ENCODE measurements at places on chromosomes 16 and 17.

- DNase-seq = no peak
These were observed 26.5 kb downstream of the STAT3 start for GRCh38 chr17:42361781-42362186.

DNA sequence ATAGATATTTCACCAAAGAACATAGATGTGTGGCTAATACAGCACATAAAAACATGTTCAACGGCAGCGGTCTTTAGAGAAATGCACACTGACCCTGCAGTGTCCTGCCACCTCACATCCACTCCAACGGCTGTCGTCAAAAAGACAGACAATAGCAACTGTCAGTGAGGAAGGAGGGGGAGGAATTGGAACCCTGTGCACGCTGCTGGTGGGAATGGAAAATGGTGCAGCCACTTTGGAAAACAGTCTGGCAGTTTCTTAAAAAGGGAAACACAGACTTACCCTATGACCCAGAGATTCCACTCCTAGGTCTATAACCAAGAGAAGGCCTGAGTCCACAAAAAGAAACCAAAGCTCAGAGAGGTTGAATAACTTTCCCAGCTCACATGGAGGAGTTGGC lies 7.7 kb downstream of the CEP295NL start:
- no peak for DNase-seq

GRCh38 chr16:12590409-12590808 lies 213.3 kb downstream of the CPPED1 start:
- no peak for DNase-seq

DNA sequence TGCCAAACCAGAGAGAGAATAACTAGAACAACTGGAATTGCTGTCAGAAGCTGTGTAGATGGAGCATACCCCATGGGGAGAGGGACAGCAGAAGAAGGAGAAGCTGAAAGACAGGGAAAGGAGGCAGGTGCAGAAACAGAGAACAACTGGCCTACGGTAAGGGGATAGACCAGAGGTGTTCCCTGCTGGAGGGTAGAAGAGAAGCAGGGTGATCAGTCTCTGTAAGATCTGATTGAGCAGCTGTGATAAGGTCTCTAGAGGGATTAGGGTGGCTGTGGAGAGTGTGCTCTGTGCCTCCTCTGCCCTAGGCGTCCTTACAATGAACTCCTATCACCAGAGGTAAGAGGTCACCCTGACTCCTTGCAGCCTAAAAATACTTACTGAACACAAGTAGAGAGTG lies 30.4 kb upstream of the HS3ST3B1 start:
- no peak for DNase-seq

Measured in NCI-H510A treated with DMSO at 0.1 percent for 48 hours (cell line).